Effector memory CD4-positive, alpha-beta T cell (primary cell): ENCODE measurements at places on chromosomes 2 and 18.

DNA sequence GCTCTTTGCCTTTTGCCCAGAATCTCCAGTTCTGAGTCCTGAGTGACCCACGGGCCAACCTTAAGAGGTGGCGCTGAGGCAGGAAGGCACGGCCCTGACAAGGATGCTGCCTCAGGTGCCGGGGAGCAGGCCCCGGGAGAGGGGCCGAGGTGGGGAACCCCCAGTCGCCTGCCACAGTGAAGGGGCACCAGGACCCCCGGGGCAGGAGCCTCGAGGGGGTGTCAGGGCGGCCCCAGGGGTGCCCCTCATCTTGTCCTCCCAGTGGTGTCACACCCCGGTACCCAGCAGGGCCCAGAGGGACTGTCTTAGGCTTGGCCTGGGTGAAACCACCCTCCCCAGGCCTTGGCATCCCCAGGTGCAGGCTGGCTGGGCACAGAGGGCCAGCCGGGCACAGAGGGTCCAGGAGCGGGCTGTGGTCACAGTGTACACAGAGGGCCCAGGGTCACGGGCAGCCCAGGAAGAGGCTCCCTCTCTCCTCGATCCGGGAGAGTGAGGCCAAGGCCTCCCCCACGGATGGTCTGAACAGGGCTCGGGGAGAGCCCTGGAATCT lies 1.0 kb downstream of the PDCD1 start:
- DNase-seq = no peak

- no peak for DNase-seq
Measured at GRCh38 chr2:162058973-162059668, 14.9 kb downstream of the DPP4 start.

- DNase-seq = peak; percentile 85
Measured at GRCh38 chr2:218880102-218880858, at the start of gene WNT10A. Gene WNT10A (plus strand): TSS chr2:218880852. CDS start chr2:218880996, 144 bp downstream.

DNA sequence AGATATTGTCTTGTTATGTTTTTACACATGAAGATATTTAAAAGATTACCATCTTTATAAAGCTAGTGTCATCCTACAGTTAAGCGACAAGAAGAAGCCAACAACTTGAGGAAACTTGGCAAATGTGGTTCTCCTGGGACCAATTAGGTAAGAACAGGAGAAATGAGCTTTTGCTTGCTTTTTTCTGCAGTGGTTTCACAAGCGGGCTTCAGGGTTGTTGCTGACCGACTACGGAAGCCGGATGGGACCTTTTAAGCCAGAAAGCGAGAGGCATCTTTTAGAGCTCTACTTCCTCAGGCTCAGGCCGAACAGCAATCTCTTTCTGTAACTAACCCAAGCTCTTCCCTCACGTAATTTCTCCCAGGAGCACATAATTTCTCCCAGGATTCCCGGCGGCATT lies 256.5 kb downstream of the CNTNAP5 start:
- no peak for DNase-seq

GRCh38 chr2:64751286-64752260 lies 97.9 kb upstream of the SERTAD2 start:
- no peak for DNase-seq

- no peak for DNase-seq
Measured at GRCh38 chr2:173644146-173644545, 289.5 kb downstream of the CDCA7 start.

DNA sequence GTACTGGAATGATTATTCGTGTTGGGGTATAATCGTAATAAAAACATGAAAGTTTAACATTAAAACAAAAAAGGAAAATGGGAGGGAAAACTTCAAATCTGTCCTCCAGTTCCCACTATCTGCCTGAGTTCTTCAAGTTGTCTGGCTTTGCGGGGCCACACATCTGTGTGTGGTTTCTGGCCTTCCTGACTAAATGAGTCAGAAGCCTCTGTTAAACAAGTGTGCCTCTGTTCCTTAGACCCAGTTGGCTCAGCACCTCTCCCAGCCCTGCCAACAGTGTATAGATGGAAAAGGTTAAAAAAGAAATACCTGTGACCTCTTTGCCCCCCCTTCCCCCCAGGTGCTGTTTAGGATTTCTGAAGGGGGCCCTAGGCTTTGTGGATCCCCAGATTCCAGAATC lies 30.2 kb downstream of the XDH start:
- no peak for DNase-seq

- no peak for DNase-seq
Measured at GRCh38 chr2:107412981-107413380, 413.7 kb upstream of the RGPD4 start.

DNA sequence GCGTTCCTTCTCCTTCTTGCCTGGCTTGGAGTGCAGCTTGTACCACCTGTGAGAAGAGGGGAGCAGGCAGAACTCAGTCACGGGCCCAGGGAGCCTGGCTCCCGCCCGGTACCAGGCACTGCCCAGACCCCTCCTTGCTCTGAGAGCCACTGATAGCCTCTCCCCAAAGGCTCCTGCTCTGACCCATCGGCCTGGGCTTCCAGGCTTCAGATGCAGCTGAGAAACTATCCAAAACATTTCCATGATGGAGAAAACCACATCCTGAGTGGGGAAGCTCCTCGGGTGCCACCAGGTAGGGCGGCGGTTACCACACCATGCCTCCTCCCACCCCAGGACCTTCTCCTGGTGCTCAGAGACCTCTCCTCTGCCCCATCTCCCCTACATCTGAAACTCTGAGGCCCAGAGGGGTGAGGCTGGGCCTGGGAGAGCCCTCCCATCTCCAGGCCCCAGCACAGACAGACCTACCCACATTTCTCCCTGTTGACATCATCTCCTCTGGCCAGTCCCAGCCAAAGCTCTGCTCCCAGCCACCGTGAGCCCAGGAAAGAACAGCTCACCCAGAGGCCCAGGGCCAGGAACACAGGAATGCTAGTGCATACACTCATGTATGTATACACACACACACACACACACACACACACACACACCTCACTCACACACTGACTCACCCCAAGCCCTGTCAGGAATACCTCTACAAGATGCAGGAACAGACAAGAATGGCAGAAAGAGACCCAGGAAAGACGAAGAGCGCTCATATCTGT lies 17.9 kb upstream of the SFXN5 start:
- DNase-seq = no peak
